ENCODE measurements at places on chromosomes 1 and 21.

DNA sequence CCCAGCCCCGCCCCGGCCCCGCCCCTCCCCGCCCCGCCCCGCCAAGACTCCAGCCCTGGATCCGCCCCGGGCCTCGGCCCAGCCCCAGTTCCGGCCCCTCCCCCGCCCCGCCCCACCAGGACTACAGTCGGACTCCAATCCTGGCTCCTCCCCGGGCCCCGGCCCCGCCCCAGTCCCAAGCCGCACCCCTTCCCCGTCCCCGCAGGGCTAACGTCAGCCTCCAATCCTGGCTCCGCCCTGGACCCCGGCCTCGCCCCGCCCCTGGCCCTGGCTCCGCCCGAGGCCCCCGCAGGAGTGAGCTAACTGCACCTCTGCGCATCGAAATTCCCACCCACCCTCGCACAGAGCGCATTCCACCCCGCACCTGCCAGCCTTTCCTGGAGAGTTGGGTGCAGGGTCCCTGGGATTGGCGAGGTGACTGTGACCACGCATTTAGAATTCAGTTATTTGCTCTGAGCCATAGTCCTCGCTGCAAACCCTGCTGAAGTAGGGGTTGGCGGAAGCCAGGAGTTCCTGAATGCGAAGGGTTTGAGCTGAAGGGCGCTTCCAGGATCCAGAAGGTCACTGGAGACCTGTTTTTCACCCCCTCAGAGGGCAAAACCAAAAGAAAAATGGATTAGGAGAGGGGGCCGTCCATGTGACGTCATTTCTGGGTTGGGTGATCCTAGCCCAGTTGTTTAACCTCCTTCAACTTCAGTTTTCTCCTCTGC is 588 bp upstream of the IGSF8 start:
- H3K4me1 ChIP-seq = peaks cover 17% of the 10 kb centered on the region
- H3K4me3 ChIP-seq = peak overlapping the region; percentile 51
- no peaks in the 10 kb centered on the region for H3K27me3 ChIP-seq
- DNase-seq = peak; percentile 95
- no peaks in the 10 kb centered on the region for H3K36me3 ChIP-seq

DNA sequence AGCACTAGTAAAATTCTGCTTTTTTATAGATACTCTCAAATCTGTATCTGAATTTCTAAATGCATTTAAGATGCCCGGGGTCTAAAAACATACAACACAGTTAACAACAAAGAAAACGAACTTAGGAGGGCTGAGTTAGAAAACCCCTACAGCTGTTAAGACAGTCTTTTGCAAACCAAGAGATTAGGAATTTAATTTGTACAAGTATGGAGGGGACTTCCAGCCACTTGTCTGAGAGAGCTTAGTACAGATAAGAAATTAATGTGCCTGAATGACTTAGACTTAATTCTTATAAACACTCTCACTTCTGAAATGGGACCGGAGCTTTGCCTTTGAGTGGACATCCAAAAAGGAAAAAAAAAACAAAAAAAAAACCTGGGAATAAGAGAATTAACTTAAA is 61.6 kb downstream of the SMYD3 start:
- H3K36me3 ChIP-seq = no peaks in the 10 kb centered on the region
- H3K27me3 ChIP-seq = no peaks in the 10 kb centered on the region
- H3K4me3 ChIP-seq = no peak overlapping the region

- H3K27me3 ChIP-seq = no peaks in the 10 kb centered on the region
- H3K36me3 ChIP-seq = no peaks in the 10 kb centered on the region
- H3K27ac ChIP-seq = no peak overlapping the region
These were observed 14.1 kb upstream of the NCMAP start for GRCh38 chr1:24541711-24542346.

GRCh38 chr1:12142891-12143630 is 23.7 kb upstream of the TNFRSF1B start:
- no peak for DNase-seq
- H3K4me3 ChIP-seq = no peak overlapping the region
- H3K27ac ChIP-seq = no peak overlapping the region
- H3K4me1 ChIP-seq = no peaks in the 10 kb centered on the region
- H3K36me3 ChIP-seq = no peaks in the 10 kb centered on the region
- H3K27me3 ChIP-seq = no peaks in the 10 kb centered on the region

GRCh38 chr1:203592156-203592555 is 34.5 kb upstream of the ATP2B4 start:
- no peaks in the 10 kb centered on the region for H3K36me3 ChIP-seq
- no peak overlapping the region for H3K4me3 ChIP-seq
- H3K4me1 ChIP-seq = peaks cover 20% of the 10 kb centered on the region
- H3K27ac ChIP-seq = peak overlapping the region; percentile 23
